ENCODE measurements at places on chromosomes 1 and 21.

GRCh38 chr1:152783095-152783494 is 3.0 kb upstream of the LCE1E start:
- no peak for DNase-seq

- DNase-seq: no peak
Measured at GRCh38 chr1:64659478-64660138, 85.3 kb upstream of the RAVER2 start.

DNA sequence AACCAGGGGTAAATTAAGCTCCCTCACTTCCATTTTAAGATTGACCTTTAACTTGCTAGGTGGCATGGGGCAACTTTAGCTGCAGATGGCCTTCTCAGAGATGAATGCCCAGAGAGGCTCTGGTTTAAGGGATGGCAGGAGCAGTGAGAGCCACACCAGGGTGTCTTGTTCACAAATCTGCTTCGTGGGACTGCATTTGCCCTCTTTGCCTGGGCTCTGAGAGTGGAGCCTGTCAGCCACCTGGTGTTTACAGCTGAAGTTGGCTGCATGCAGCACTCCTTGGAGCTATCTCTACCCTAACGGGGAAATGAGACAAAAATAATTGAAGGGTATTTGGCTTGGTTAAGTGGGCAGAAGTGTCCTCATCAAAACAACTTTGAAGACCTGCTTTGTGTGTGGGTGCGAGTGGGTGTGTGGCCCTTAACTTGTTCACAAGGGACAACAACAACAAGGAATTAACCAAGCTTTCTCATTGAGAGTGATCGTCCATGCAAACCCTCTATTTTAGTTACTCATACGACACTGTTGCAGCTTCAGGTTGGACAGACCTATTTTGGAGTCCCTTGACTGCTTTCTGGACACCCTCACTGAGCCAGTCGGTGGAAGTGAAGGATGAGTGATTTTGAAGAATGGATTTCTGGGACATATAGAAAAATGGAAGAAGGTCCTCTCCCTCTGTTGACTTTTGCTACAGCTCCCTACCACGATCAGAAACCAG is 29.8 kb downstream of the PGM1 start:
- DNase-seq: peak; percentile 36

GRCh38 chr1:200136384-200136783 is 108.9 kb downstream of the NR5A2 start:
- DNase-seq: no peak

DNA sequence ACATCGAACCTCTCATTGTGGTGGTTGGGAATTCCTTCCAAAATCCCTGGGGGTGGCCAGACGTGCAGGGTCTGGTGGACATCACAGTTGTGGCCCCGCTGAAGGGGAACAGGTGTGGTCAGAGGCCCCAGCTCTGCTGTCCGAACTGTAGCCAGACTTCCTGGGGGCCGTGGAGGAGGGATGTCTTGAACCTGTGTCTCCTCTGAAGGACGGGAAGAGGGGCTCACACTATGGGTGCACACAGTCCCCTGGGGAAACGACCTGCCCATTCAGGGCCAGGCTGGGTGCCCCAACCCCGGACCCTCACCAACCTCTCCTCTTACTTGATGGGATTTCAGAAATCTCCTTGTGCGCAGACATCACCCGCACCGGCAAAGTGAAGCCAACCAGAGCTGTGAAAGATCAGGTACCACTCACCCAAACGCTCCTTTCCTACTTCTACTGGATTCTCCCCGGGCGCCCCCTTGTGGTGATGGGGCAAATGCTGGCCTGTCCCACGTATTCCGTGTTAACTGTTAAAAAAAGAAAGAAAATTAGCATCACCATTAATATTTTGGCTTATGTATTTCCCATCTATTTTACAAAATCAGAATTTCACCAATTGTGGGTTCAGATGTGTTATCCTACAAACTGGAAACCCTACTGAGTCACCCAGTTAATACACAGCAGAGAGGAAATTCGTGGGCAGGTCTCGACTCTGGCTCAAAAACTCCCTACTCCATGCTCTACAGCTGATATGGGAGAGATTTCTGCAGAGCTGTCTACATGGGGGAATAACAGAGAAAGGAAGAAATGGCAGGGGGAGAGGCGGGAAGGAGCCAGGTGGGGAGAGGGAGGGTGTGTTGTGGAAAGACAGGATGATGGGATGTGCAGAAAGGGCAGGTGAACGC is 28.1 kb downstream of the PADI4 start:
- DNase-seq: peak; percentile 26

DNA sequence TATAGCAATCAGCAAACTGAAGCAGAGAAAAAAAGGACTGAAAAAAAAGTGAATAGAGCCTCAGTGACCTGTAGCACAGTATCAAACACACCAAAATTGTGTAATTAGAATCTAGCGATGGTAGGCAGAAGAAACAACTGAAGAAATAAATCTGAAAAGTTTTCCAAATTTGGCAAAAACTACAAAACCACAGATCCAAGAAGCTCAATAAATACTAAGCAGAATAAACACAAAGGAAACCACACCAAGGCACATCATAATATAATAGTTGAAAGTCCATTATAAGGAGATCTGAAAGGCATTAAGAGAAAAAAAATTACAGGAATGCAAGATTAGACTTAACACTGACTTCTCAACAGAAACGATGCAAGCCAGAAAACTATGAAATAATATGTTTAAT is 7.1 kb upstream of the IL12RB2 start:
- DNase-seq: no peak

GRCh38 chr1:116330342-116330652 is 42.7 kb upstream of the ATP1A1 start:
- DNase-seq: no peak

DNA sequence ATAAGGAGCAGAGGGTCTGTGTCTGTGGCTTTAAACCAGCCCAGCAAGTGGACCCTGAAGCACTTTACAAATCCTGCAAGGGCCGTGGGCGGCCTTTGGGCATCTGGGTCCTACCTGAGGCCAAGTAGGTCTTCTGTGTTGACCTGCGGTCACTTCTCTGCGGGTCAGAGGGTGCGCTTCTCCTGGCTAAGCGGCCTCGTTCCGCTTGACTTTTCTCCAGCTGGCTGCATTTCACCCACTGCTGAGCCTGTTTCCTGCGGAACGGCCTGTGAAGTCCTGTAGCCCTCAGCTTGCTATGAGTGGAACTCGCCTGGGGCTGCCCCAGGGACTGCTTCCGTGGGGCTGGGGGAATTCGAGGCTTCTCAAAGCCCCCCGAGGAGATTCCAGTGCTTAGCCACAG is 43.3 kb downstream of the SLC37A1 start:
- DNase-seq: no peak

GRCh38 chr1:201262963-201263608 is 20.2 kb upstream of the PKP1 start:
- no peak for DNase-seq

DNA sequence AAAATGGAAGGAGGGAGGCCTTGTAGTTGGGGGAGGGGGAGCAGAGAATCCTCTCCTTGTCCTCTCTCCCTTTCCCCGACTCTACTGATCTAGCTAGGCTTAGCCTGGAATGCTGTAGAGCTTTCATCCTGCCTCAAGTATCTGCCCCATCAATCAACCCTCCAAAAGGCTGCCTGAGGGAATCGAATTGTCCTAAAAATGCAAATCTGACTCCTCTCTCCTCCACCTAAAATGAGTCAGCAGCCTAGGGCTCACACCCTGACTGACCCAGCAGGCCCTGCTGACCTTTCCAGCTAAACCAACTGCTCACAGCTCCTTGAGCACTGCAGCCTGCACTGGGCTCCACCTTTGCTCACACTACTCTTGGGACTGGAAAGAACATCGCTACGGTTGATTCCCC is 2.8 kb downstream of the HPDL start:
- DNase-seq: no peak

GRCh38 chr1:220955116-220955515 is 75.9 kb downstream of the HLX start:
- DNase-seq: no peak

DNA sequence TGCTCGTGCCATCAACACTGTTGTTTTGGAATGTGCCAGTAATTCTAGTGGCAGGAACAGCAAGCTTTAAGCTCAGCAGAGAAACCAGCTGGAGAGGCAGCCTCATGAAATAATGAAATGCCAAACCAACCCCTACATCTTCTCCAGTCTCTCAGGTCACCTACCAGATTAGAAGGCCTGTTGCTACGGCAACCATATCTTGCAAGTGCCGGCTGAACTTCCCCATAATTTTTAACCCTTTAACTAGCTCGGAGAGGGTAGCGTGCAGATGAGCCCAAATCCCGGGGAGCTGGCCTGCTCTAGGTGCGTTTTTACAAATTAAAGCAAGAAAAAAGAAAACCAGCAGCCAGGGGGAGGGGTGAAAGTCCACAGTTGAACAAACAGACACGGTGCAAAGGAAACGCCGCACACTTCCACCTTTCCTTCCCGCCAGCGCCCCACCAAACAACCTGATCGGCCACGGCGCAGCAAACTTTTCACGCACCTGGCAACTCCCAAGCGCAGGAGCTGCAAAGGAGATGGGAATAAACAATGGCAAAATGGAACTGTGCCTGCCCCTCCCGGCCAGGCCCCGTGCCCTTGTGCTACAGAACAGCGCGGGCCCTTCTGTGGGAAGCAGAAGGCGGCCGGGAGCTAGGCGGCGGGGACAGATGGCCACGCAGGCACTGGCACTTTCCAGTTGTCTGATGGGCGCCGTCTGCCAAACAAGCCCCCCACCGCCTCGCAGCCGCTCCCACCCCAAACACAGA is 50.1 kb downstream of the SSBP3 start:
- peak; percentile 85 for DNase-seq

- DNase-seq: no peak
Measured at GRCh38 chr1:53122201-53122885, 20.1 kb downstream of the SLC1A7 start.

DNA sequence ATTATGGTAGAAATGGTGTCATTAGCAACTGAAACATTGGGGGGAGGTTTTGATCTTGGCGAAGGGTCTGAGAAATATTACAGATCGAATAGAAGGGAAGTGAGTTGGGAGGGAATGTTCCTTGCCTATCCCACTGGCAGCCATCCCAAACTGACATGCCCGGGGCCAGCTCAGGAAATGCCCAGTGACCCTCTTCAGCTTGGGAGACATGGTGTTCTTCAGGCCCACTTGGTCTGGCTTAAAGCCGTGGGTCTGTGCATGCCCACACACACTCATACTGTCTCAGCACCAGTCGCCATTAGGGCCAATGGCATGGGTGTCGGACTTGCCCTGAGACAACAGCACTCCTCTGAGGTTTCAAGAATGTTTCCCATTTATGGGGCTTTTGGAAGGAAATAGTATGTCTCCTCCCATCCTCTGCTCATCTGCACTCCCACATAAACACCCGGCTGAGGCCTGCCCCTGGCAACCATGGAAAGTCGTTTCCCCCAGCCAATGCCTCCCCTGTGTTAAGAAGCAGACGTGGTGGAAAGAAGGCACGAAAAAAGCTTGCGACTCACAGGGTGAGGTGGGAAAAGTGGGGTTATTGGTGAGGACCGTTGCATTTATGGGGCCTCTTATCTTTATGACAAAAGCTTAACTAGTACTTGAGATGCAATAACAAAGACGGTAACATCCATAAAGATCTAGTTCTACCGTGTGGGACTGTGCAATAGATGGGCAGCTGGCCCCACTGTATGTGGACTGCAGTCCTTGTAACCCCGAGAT is 2.0 kb downstream of the RNF186 start:
- no peak for DNase-seq

DNA sequence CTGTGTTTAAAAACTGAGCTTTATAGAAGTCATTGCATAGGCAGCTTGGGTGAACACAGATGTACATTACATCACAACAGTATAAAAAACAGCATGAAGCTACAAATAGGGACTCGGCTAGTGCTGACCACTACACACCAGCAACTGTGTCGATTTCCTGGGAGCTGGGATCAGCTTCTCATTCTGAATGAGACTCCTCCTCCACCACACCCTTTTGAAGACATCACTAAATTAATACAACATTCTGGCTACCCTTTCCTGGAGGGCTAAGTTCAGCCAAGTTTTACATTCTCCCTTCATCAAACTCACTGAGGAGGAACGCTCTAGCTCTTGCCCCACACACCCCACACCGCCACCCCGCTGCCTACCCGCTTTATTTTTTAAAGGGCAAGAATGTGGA is 102.7 kb downstream of the ERG start:
- DNase-seq: no peak

DNA sequence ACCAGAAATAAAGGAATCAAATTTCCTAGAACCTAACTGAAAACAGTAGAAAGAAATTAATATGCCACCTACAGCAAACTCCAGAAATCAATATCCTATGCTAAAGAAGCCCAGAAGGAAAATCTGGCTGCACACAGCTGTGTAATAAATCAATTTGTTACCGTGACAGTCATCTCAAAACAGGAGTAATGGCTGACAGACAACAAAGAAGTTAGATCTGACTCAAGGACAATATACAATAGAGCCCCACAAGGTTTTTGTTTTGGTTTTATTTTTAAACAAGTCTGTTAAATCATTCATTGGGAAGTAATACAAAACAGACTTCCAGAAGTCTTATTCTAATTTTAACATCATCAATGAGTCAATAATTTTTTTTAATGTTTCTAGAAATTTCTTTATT is 168.4 kb downstream of the RERE start:
- DNase-seq: no peak

DNA sequence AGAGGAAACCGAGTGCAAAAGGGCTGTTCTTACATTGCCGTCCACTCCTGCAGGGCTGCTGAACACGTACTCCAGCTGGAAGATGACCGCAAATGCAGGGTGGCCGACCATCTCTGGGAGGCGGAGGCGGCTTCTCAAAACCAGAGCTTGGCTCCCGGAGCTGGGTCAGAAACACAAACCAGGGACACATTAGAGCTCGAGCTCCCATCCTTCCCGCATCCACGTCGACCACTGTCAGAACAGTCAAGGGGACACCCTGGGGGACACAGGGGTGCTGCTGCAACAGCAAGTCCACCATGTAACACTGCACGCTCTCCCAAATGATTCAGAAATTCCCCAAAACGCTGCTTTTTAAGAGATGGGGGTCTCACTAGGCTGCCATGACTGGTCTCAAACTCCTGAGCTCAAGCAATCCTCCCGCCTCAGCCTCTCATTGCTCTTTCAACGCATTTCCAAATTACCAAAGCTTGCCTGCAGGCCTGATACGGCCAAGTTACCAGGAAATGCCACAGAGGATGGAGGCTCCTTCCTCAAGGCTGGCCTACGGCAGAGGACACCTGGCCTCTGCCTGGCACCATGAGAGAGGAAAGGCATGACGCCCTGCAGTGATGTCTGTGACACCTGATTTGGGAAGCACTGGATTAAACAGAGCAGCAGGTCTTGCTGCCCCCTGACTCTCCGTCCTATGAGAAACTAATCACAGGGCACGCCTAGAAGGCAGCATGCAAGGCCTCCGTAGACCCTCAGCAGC is 45.0 kb downstream of the NPHP4 start:
- no peak for DNase-seq

All from DMS 273 treated with DMSO at 0.1 percent for 48 hours (cell line).